ENCODE measurements at places on chromosomes 7 and 10.

DNA sequence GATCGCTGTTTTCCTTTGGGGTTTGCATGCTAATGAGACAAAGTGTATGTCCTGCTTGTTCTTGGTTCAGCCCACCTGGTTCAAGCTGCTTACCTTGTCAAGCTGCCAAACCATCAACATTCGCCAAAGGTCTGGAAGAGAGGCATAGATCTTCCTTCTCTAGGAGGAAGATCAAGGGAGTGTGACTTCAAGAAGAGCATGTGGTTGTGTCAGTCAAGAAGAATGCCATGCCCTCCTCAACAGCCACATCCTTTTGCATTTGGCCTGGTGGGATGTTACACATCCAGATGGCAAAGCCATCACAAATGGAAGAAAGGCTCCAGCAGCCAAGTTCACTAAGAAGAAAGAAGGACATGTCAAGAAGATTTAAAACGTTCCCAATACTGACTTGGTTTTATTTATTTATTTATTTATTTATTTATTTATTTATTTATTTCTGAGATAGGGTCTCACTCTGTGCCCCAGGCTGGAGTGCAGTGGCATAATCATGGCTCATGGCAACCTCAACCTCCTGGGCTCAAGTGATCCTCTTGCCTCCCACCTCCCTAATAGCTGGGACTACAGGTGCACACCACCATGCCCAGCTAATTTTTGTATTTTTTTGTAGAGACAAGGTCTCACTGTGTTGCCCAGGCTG lies 5.1 kb upstream of the PIP4K2A start:
- DNase-seq: no peak

DNA sequence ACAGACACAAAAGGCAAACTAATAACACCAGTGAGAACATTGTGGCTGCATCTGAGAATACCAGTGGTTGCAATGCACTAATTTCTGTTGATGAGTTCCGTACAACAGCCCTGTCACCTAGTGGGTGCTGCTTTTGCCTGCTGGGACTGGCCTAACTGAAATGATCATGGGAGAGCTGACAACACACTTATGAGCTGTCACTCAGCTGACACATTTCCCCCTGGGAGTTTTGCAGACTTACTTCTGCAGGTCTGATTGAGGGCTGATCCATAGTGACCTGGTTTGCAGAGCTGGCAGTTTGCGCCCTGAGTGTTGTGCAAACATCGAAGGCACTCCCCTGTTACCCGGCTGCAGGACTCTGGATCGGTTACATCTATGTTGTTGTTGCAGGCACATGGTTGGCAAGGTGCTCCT lies 60.6 kb upstream of the LAMB1 start:
- DNase-seq: no peak

GRCh38 chr7:100824499-100825214 lies 2.7 kb downstream of the EPHB4 start:
- DNase-seq: no peak

GRCh38 chr7:150748376-150748775 lies 11.2 kb downstream of the GIMAP5 start:
- DNase-seq: no peak

- no peak for DNase-seq
Observed at GRCh38 chr7:71752171-71752935, 620.4 kb downstream of the GALNT17 start.

GRCh38 chr7:139059905-139060304 lies 24.1 kb upstream of the ZC3HAV1L start:
- no peak for DNase-seq

GRCh38 chr7:34751725-34752643 lies 94.0 kb downstream of the NPSR1 start:
- no peak for DNase-seq

DNA sequence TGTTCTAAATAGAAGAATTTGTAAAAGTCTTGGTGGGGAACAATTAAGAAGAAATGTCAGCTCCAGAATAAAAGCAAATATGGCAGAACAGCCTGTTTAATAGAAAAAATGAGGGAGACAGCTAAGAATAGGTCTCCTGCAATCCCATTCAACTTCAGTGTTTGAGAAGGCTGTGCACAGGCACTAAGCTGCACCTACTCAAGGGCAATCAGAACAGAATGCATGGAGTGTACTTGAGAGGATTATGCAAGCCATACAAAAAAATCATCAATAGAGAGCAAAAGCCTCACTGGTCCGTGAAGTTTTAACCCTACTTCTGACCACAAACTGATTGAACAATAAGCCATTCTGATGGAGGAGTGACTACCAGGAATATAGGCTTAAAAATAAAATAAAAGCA lies 690.7 kb upstream of the PCDH15 start:
- DNase-seq: no peak

DNA sequence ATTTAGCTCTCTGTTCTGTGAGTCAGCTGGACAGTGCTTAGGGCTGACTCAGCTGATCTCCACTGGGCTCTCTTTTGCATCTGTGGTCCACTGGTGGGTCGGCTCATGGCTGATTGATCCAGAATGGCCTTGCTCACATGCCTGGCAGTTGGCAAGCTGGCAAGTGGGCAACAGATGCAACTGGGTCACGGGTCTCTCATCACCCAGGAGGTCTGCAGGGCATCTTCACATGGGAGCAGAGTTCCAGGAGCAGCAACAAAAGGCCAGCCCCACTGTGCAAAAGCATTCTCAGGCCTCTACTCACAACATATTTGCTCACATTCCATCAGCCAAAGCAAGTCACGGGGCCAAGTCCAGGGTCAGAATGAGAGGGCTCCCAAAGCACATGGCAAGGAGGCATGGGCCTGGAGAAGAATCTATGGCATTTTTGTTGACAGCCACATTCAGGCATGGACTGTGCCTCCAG lies 98.8 kb downstream of the OAT start:
- DNase-seq: no peak

DNA sequence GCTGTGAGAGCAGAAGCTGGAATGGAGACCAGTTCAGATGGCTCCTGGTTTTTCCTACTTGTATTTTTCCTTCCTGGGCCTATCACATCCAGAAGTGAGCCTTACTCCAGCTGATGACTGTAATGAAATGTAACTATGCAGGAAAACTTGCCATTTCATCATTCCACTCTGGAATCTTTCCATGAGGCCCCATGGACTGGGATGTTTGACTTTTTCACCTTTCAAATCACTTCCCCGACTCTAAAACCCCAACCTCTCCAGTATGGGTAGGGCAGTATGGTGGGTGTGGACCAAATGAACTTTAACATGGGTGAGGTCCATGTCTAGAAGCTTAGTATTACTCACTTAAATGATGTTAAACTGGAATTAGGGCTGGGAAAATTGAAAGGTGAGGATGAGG lies 40.3 kb upstream of the DLD start:
- no peak for DNase-seq

DNA sequence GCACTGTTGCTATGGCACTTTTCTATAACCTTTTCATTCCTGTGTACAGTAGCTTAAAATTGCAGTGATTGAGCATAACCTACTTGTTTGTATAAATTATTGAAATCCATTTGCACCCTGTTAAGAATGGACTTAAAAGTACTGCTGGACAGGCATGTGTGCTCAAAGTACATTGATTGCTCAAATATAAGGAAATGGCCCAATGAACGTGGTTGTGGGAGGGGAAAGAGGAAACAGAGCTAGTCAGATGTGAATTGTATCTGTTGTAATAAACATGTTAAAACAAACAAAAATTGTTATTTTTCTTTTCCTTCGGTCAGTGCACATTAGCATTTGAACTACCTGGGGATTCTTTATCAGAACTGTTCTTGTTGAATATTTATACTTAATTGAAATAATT lies 57.1 kb upstream of the BAMBI start:
- DNase-seq: no peak

DNA sequence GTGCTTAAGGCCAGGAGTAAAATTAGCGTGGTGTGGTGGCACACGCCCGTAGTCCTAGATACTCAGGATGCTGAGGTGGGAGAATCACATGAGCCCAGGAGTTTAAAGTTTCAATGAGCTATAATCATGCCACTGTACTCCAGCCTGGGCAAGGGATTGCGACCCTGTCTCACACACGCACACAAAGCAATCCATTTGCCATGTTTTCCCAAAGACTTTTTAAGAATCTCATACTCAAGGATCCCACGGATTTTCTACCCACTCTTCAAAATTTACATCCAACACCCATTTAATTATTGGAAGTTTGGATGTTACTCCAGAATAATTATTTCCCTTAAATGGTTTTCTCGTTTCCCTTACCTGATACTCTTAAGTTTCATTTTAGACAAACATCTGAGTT lies 47.9 kb downstream of the IGF2BP3 start:
- DNase-seq: no peak

GRCh38 chr7:32258265-32258664 lies 188.1 kb upstream of the PDE1C start:
- DNase-seq: no peak

- DNase-seq: no peak
Observed at GRCh38 chr10:43322331-43322730, 49.1 kb upstream of the FXYD4 start.

DNA sequence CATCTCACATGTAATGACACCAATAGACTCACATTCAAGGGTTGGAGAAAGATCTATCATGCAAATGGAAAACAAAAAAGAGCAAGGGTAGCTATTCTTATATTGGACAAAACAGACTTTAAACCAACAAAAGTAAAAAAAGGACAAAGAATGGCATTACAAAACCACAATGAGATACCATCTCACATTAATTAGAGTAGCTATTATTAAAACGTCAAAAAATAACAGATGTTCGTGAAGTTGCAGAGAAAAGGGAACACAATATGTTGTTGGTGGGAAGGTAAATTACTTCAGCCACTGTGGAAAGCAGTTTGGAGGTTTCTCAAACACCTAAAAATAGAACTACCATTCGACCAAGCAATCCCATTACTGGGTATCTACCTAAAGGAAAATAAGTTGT lies 197.0 kb downstream of the SNX13 start:
- DNase-seq: no peak

DNA sequence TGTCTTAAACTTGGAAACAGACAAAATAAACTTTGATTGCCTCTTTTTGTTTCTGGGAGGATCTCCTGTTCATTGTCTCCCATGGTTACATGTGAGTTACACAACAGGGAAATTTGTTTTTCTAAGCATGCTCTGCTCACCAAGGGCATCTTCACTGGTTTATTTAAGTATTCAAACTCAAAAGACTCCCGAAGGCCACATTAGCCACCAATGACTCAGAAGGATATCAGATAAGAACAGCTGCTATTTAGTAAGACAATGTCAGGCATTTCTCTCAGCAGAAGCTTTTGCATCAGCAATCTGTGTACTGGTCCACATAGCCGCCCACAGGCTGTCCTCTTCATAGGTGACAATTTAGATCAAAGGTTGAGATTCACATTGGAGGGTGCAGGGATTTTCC lies 19.3 kb downstream of the OR6B1 start:
- DNase-seq: no peak

- no peak for DNase-seq
Observed at GRCh38 chr10:43623351-43623750, 17.1 kb downstream of the ZNF485 start.

DNA sequence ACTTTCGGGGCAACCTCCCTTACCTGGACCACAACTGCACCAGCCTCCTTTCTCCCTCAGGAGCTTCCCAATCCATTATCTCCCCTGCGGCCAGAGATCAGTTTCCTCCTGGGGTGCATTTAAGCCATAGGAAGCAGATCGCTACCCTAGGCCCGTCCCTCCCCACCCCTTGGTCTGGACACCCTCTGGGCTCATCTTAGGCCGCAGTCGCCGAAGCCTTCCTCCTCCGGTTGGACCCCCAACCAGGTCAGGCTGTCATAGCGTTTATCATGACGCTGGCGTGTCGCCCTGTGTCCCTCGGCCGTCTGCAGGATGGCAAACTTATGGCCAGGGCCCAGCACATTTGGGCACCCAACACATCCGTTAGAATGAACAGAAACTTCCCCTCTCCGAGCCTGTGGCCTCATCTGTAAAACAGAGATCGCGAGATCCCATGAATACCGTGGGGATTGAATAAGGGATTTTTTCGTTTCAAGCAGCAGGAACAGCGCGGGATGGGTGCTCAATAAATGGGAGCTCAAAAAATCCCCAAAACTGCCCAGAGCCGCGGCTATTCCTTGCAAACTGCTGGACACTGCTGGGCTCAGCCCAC lies 669 bp upstream of the AP5Z1 start:
- no peak for DNase-seq

GRCh38 chr10:133088179-133088955 lies 643 bp downstream of the ADGRA1 start:
- DNase-seq: no peak

GRCh38 chr10:80498833-80499741 lies 38.6 kb upstream of the SH2D4B start:
- DNase-seq: peak; percentile 70

DNA sequence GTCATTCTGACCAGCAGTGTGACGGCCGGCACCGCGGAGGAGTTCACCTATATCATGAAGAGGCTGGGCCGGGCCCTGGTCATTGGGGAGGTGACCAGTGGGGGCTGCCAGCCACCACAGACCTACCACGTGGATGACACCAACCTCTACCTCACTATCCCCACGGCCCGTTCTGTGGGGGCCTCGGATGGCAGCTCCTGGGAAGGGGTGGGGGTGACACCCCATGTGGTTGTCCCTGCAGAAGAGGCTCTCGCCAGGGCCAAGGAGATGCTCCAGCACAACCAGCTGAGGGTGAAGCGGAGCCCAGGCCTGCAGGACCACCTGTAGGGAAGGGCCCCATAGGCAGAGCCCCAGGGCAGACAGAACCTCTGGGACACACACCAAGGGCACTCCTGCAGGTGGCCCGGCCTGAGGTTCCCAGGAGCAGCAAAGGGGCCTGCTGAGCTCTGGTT lies 9.0 kb downstream of the RBP3 start:
- DNase-seq: no peak

DNA sequence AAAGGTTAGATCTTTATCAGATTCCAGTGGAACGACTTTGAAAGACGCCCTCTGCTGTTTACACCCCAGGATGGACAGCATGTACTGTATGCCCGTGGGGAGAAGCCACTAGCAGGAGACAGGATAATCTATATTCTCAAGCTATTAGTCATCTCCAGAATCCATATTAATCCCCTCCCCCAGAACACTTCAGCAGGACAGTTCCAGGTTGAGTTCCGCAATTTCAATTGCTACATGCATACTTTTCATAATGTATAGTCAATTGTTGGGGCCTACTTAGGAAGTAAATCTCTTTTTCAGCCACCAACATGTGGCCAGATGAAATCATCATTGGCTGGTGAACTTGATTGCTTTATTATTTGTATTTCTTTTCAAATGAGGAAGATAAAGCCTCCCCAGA lies 313.1 kb upstream of the SMIM30 start:
- DNase-seq: no peak

DNA sequence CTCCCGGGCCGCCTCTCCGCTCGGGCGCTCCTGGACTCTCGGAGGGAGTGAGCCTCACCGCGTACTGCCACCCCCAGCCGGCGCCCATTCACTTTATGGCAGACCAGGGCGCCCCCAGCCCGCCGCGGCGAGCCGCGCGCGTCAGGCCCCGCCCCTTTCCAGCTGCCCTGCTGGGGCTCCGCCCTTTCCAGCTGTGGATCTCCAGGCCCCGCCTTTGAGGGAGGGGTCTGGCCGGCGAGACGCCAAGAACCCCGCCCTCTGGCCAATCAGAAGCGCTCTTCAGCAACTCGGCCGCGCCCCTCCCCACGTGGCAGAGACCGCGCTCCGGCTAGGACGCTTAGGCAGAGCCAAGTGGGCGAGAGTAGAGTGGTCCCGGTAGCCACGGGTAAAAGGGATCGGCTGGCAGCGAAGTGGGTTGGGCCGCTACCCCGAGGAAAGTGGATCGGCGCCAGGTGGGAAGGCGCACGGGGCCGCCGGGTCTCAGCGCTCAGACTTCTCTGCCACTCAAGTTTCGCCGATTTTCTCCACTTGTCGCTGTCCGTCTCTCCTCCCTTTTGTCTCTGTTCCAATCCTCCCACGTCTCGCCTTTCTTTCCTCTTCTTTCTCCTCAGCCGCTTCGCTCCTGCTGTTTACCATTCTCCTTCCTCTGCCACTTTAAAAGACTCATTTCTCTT lies at the start of gene PITX3:
Gene PITX3 (minus strand): TSS at position 69 of the 674 bp plus-strand sequence. CDS start 9,432 bp downstream, outside the sequence.
- DNase-seq: peak; percentile 93

- no peak for DNase-seq
Observed at GRCh38 chr10:88765816-88766215, 6.0 kb downstream of the LIPN start.
